Erythroblast (primary cell): ENCODE measurements at places on chromosomes 4 and X.

DNA sequence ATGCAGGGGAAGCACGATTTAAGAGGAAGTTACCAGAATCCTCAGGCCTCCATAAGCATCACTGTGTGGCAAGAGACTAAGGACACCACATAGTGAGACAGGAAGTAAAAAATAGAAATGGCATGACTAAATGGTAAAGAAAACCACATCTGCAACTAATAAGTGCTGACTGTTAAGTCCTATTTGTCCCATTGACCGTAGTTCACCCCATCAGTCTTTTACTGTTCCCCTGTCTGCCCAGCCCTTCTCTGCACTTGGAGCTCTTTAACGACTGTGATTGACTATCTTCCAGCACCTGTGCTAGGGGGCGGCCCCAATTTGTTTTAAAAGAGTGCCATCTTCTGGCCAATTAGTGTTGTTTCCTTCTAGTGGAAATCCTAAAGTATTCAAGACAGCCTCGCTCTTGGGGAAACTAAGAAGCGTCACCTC, 94.2 kb downstream of the MAOA start:
- DNase-seq: peak; percentile 57

- no peak for DNase-seq
These were observed 70.8 kb upstream of the GALNTL6 start for GRCh38 chr4:171742436-171742835.

- DNase-seq: no peak
These were observed 70.5 kb upstream of the TBC1D9 start for GRCh38 chr4:140826701-140827027.

DNA sequence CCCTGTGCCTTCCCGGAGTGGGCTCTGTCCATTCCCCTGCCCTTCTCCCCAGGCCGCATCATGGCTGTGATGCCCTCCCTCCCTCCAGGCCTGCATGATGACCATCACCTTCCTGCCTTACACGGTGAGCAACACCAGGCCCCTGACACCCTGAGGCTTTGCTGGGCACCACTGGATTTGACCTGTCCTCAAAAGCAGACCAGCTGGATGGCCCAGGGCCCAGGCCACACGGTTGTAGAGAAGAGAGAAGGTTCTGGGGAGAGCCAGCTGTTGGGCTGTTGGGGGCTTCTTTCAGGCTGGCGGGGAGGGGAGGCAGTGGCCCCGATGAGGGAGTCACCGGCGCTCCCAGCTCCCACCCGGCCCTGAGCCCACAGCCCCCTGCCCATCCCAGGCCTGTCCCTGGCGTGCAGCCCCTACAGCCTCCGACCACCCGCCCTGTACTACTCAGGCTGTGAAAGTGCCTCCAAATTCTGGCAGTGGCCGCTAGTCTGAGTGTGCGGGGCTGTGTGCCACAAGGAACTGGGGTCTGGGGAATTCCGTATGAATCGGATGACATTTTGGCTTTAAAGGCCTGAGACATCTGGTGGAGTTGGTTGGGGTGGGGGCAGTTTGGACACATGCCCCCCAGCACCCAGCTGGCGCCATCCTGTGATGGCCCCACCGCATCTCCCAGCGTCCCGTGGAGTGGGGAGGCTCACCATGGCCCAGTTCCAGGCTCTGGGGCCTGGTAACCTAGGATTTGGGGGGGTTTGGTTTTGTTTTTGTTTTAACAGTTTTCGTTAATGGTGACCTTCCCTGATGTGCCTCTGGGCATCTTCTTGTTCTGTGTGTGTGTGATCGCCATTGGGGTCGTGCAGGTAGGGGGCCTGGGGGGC, 19.6 kb downstream of the TMEM175 start:
- no peak for DNase-seq

DNA sequence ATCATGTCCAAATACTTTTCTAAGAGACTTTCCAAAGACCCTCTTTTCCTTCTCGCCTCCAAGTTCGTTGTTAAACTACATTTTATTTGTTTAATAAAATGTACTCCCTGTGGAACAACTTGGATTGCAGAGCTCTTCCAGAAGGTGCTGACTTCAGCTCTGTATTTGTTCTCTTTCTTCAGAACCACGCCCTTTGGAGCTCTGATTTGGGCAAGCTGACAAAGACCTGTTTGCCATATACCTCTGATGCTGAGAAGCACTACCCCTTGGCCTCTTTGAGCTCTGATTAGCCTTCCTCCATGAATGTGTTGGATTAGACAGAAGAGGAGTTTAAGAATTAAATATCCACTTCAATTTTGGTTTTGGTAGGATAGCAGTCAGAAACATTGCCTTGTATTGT, 815.1 kb upstream of the POU3F4 start:
- DNase-seq: no peak

- no peak for DNase-seq
These were observed 120.3 kb downstream of the MAD2L1 start for GRCh38 chr4:119946359-119946758.

GRCh38 chrX:143664302-143664701, 28.4 kb upstream of the SLITRK4 start:
- no peak for DNase-seq

DNA sequence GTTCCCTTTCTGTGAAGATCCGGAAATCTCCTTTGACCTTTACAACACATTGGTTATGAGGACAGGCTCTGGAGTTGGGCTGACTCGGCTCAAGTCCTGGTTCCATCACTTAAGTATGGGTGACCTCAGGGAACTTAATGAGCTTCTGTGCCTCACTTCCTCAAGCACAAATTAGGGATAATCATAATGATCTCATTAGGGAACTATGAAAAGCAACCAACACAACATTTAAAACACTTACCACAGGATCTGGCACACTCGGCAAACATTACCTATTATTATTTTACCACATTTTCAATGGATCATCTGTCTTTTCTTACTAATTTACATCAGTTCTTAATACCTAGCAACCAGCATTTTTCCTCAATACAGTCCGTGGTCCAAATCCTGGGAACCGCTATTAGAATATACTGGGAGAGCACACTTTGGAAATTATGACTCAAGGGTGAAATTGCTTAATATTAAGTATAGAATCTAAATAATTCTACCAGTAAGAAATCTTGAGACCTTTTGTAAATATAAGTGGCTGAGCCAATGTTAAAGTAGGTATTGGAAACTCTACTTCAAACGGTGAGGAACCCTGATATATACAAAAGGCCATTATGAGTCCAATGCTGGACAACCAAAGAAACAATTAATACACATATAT, 19.6 kb downstream of the ADGRA3 start:
- no peak for DNase-seq

DNA sequence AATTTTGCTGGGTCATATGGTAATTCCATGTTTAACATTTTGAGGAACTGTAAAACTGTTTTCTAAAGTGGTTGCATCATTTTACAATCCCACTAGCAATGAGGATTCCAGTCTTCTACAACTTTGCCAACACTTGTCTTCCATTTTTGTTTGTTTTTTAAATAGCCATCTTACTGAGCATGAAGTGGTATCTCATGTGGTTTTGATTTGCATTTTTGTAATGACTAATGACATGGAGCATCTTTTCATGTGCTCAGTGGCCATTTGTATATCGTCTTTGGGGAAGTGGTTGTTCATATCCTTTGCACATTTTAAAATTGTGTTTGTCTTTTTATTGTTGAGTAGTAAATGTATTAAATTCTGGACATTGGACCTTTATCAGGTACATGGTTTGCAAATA, 94.7 kb downstream of the TMEM131L start:
- no peak for DNase-seq

GRCh38 chr4:7207628-7208231, 15.4 kb downstream of the SORCS2 start:
- DNase-seq: no peak

- DNase-seq: no peak
These were observed 84.8 kb downstream of the IL15 start for GRCh38 chr4:141721174-141721573.

- no peak for DNase-seq
These were observed 8.8 kb downstream of the BCOR start for GRCh38 chrX:40088803-40089540.

- DNase-seq: no peak
These were observed 156.6 kb downstream of the CHIC2 start for GRCh38 chr4:53907772-53908171.

- no peak for DNase-seq
These were observed 18.3 kb downstream of the GAB3 start for GRCh38 chrX:154732421-154733065.

DNA sequence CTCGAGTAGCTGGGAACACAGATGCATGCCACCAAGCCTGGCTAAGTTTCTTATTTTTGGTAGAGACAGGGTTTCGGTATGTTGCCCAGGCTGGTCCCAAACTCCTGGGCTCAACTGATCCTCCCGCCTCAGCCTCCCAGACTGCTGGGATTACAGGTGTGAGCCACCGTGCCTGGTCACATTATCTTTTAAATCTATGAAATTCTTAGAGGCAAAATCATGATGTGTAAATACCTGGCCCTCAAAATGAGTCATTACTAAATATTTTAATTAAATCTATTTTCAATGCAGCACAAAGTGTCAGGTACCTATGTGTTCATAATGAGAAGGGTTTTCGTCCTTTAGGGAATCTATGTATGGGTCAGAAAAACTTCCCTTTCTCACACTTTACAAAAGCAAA, 222.5 kb upstream of the GPC4 start:
- no peak for DNase-seq
